ENCODE measurements at places on chromosomes 6 and 20. TPM values are rescaled to one million over a fixed set of nuclear protein-coding genes. Genes with fewer than 3 reads are reported as not detected.

The RTN4IP1 gene
- total RNA-seq, result 8.4 TPM

The AGPAT4 gene
- 18.3 TPM for total RNA-seq

The EYS gene
- 2.1 TPM for total RNA-seq

The DEFB126 gene
- not detected for total RNA-seq

The ULBP3 gene
- 1.0 TPM for total RNA-seq

The PHACTR1 gene
- 5.7 TPM for total RNA-seq

The HRH3 gene
- total RNA-seq, result 0.52 TPM

The MAFB gene
- 9.9 TPM for total RNA-seq

The MANEA gene
- 6.3 TPM for total RNA-seq

The AURKA gene
- total RNA-seq, result 9.4 TPM

The PIM1 gene
- 20.4 TPM for total RNA-seq

The SNAI1 gene
- total RNA-seq, result 0.52 TPM

The SALL4 gene
- total RNA-seq, result 0.52 TPM

The CTAGE9 gene
- not detected for total RNA-seq

The LIN28B gene
- under 0.01 TPM for total RNA-seq

The ACAT2 gene
- total RNA-seq, result 5.2 TPM

The DNMT3B gene
- total RNA-seq, result 2.1 TPM

The CST11 gene
- total RNA-seq, result not detected

The CUTA gene
- total RNA-seq, result 73.1 TPM

The SCRT2 gene
- not detected for total RNA-seq

The BPIFB2 gene
- not detected for total RNA-seq

The RIPOR2 gene
- total RNA-seq, result 9.9 TPM

The PTCHD4 gene
- 0.52 TPM for total RNA-seq

The RRAGD gene
- 65.8 TPM for total RNA-seq

The C6orf141 gene
- 2.1 TPM for total RNA-seq

The HLA-DRB1 gene
- total RNA-seq, result 28.7 TPM

The RPS10 gene
- 1,815 TPM for total RNA-seq

The RAB44 gene
- total RNA-seq, result not detected

The HSPA1A gene
- 133 TPM for total RNA-seq

The EYA2 gene
- 1.0 TPM for total RNA-seq

The LYRM4 gene
- total RNA-seq, result 10.4 TPM

The ARFGEF3 gene
- total RNA-seq, result 1.0 TPM

The ANKRD66 gene
- total RNA-seq, result not detected

The SNX21 gene
- total RNA-seq, result 26.6 TPM

The GRM4 gene
- 1.6 TPM for total RNA-seq

The KCNK15 gene
- under 0.01 TPM for total RNA-seq

The EPB41L1 gene
- total RNA-seq, result 10.4 TPM

The GCM1 gene
- not detected for total RNA-seq

The SLC22A7 gene
- not detected for total RNA-seq

The CAP2 gene
- 47.5 TPM for total RNA-seq

The EBF4 gene
- total RNA-seq, result 2.6 TPM

The NRSN1 gene
- total RNA-seq, result not detected

The PRDM13 gene
- not detected for total RNA-seq

The ZBP1 gene
- under 0.01 TPM for total RNA-seq

The OPRM1 gene
- total RNA-seq, result not detected

The MATN4 gene
- total RNA-seq, result 0.52 TPM

The GSTA1 gene
- total RNA-seq, result not detected

The DDX43 gene
- not detected for total RNA-seq

The PAK5 gene
- under 0.01 TPM for total RNA-seq

The BANF2 gene
- not detected for total RNA-seq

The CST8 gene
- total RNA-seq, result not detected

The PBOV1 gene
- not detected for total RNA-seq

The RGS17 gene
- under 0.01 TPM for total RNA-seq

The ADGRB3 gene
- 3.1 TPM for total RNA-seq

All from skeletal muscle tissue (tissue), 5 donors.